Neuronal stem cell (in vitro differentiated cells): ENCODE measurements at places on chromosomes 7 and 10.

DNA sequence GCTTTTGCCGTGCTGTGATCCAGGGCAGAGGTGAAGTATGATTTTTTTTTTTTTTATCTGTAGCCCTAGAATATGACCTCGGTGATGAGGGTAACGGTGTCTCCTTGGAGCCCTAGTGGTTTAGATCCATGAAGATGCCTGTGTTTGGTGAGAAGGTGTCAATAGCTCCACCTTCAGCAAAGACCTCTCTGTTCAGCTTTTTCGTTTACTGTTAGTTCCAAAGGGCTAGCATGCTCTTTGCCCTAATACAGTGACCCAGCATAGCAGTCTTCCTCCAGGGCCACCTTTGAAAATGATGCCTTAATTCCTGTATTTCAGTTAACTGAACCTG, 746 bp upstream of the MRPS16 start:
- DNase-seq: no peak

DNA sequence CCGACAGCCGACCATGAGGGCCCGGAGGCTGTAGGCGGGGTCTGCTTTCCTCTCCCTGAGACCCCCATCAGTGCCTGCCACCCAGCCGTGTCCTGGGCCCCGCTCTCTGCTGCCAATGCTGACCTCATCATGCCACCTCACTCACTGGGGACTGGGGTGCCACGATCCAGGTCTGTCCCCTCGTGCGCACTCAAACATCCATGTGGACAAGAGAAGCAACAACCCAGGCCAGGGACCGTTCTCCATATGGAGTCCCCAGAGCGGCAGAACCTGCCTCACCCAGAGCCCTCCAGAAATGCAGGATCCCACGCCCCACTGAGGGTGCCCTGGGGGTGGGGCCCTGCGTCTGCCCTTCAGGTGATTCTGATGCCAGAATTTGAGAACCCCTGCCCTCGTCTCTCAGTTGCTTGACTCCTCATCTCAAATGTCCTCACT, 210.0 kb upstream of the PPP2R2D start:
- DNase-seq: no peak

GRCh38 chr7:159117366-159118196, 27.1 kb downstream of the VIPR2 start:
- no peak for DNase-seq

- no peak for DNase-seq
Observed at GRCh38 chr7:38373155-38373554, 99.7 kb upstream of the TARP start.

DNA sequence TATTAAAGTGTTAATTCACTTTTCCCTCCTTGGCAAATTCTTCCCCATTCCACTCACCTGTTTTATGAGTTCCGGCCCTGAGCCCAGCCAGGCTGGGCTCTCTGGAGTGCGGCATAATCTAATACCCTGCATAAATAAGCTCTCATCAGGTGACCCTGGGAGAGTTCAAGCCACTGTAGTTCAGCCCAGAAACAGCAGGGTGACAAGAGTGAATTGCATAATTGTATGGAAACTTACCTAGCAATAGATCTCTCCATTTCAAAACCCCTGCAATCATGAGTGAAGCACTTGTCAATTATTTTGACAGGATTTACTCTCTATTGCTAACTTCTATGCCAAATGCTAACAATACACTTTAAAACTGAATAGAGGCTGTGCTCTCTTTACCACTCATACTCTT, 94.7 kb downstream of the OSBPL3 start:
- no peak for DNase-seq
